HepG2 (cell line): ENCODE measurements at places on chromosomes 2 and 18. TPM values are rescaled to one million over a fixed set of nuclear protein-coding genes. Genes with fewer than 3 reads are reported as not detected.

GRCh38 chr18:63700501-63700900, 2.3 kb upstream of the SERPINB11 start:
- no peak for DNase-seq

GRCh38 chr2:9738535-9739496, 104.5 kb upstream of the TAF1B start:
- DNase-seq = no peak

The DYNAP gene
- not detected in 2 replicates for total RNA-seq

DNA sequence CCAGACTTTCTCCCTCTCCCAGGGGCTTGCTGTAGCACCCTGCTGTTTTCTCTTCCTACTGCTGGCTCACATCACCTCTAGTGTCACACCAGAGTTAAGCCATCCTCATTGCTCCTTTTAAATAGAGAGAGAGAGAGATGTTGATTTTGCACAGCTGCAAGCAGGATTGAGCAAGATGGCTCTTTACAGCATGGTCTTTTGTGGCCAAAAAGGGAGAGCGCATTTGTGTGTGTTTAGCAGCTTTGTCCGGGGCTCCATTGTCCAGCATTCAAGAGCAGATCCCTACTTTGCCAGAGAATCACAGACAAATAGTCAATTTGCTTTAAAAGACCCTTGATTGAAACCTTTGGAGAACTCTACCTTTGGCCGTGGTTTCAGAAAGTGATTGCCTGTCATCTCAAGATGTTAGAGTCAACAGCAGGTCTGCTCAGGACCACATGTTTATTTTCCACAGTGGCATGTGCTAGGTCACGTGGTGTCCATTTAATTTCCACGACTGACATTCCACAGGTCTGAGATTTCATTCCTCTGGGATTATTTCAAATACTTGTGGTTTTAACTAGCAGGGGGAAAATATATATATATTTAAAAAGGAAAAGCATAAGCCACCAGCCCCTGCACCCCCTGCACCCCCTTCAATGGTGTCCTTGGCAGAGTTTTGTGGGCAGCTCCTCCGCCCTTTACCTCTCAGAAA, 359.9 kb upstream of the SLC14A2 start:
- DNase-seq = no peak

The IAH1 gene
- total RNA-seq = 44.4 and 45.2 TPM in 2 replicates

DNA sequence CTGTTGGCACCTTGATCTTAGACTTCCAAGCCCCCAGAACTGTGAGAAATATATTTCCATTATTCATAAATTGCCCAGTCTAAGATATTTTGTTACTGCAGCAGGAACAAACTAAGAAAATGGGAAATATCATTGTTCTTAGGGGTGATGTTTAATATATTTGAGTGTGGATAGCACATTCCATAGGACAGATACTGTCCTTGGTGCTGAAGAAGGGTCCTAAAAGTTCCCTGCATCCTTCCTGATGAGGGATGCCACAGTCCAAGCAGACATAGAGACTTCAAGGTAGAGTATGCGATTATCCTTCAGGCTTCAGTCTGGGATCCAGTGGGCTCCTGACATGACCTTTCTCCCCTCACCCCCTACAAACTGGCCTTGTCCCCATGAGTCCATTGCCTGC, 689.0 kb downstream of the TDRD15 start:
- no peak for DNase-seq

- no peak for DNase-seq
These were observed 51.3 kb downstream of the USP34 start for GRCh38 chr2:61419570-61419969.
